Stimulated activated CD4-positive, alpha-beta T cell treated with anti-CD3 and anti-CD28 coated beads, TNF-alpha, amount 100 ng/mL, for 24 hours (primary cell): ENCODE measurements at places on chromosomes 6 and 20.

DNA sequence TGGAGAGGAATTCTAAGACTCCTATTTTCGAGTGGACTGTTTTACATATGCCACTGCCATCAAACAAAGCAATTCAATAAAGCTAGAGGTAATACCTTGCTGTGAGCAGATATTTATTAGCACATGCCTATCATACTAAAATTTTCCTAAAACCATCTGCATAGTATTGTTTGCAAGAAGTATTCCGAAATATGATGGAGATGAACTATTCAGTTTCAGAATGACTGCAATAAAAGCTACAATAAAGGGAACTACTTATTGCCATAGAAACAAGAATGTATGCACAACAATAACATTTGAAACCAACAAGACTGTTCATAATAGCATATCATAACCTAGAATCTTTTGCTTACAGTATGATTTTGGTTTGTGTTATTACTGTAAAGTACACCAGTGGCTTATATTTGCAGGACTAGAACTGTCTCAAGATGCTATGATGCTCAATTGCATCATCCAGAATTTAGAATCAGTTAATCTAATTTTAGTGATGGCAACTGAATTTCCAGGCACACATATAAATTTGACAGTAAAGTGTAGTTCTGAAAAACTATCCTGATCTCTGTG is 144.3 kb downstream of the GRIK2 start:
- DNase-seq: no peak

DNA sequence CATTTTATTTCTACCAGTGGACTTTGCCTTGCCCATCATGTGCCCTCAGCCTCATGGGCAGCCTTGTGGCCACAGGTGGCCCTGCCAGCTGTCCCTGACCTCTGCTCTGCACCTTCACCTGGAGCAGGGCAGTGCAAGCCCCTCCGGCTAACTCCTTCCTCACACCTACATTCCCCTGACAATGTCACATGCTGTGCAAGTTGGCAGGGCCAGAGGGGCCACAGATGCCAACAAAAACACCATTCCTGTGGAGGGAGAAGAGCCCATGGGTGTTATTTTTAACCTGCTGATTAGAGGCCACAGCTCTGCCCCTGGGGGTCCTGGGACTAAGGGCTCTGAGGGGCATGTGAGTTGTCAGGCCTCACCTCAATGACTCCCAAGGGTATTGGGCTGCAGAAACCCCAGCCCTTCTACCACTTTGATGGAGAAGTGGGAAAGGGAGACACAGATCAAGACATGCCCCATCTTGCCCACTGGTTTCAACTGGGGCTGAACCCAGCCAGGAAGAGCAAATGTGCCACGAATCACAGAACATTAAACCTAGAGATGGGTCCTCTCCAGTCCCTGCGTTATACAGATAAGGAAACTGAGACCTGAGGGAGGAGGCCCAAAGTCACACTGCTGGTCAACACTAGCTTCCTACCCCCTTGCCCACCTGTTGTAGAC is 65.0 kb downstream of the MRPL14 start:
- DNase-seq: no peak

GRCh38 chr6:116866281-116866871 is 10.7 kb upstream of the RFX6 start:
- no peak for DNase-seq

DNA sequence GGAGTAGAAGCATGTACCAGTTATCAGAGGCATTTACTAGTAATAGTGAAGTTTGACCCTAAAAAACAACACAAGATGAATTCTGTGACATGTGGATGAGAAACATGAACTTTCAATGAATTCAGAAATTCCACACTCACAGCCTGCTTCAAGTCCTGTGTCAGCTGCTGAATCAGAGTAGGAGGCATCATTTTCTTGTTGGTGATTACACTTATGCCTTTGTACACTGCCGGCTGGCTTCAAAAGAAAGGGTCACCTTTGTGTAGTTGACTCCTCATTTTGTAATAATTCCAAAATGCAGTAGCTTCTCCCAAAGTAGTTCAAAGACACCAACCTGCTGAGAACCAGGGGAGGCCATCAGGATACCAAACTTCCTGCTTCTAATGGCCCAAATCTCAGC is 165.5 kb downstream of the BACH2 start:
- no peak for DNase-seq

DNA sequence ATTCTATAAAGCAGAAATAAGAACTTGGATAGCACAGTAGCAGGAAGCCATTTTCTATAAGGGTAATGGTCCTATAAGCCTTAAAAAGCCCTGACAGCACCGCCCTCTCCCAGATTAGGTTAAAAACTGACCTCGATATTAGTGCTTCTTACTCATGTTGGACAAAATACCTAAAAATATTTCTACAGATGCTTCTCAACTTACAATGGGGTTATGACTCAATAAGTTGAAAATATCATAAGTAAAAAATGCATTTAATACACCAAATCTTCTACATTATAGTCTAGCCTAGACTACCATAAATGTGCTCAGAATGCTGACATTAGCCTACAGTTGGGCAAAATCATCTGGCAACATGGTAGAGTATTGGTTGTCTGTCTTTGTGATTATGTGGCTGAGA is 70.3 kb downstream of the SESN1 start:
- DNase-seq: no peak

GRCh38 chr6:115610696-115611095 is 450.0 kb downstream of the FRK start:
- no peak for DNase-seq

GRCh38 chr6:33483678-33484077 is 29.3 kb downstream of the ZBTB9 start:
- DNase-seq: no peak
